Regular cardiac myocyte (primary cell): ENCODE measurements at places on chromosomes 3 and 15. TPM values are rescaled to one million over a fixed set of nuclear protein-coding genes. Genes with fewer than 3 reads are reported as not detected.

The IQCF5 gene
- not detected in 2 replicates for total RNA-seq

The MESP1 gene
- total RNA-seq: 0.19 and 0.28 TPM in 2 replicates

The THAP10 gene
- 3.4 and 5.2 TPM in 2 replicates for total RNA-seq

The ABHD10 gene
- 43.1 and 53.3 TPM in 2 replicates for total RNA-seq
